NCI-H226 (cell line): ENCODE measurements at places on chromosomes 4 and X.

GRCh38 chr4:99669084-99669483 lies 11.5 kb upstream of the C4orf54 start:
- DNase-seq = no peak

GRCh38 chr4:146763560-146763959 lies 124.9 kb downstream of the POU4F2 start:
- DNase-seq = no peak

DNA sequence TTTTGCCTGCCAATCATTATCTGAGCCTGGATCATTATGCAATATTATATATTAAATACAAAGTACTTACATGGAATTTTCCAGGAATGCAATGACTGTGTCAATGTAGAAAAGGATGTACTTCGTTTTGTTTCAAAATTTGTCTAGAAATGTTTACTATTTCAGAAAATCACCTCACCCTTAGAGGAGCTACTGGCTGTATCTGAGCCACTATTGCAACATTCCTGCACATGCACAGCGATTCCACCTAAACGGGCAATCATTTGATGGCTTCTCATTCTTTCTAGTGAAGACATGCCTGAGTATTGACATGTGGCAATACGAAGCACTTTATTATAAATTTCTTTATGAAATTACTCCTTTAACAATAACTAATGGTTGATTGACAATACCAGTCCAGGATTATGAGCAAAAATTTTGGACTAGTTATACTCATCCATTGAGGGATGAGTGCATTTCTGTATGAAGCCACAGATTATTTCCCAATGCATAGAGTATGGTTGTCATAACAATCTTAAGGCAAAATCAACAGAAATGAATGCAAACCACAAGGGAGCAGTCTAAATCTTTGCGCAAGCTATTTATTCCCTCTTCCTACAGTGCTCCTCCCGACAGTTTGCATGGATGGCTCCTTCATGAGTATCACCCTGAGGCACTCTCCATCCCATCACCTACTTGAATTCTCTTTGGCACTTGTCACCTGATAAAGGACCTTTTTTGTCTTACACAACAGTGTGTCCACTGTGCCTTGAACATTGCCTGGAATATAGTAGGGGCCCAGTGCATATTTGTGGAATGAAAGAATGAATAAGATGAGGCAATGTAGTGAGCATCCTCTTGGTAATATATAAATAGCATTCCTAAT lies 35.8 kb upstream of the MMAA start:
- peak; percentile 52 for DNase-seq

- no peak for DNase-seq
Measured at GRCh38 chr4:182901337-182901736, 15.8 kb downstream of the DCTD start.

GRCh38 chr4:10182446-10183424 lies 66.1 kb upstream of the WDR1 start:
- no peak for DNase-seq

GRCh38 chr4:96677499-96677898 lies 837.6 kb downstream of the PDHA2 start:
- DNase-seq = peak; percentile 18

- DNase-seq = no peak
Measured at GRCh38 chr4:165667969-165668368, 205.1 kb upstream of the TLL1 start.

DNA sequence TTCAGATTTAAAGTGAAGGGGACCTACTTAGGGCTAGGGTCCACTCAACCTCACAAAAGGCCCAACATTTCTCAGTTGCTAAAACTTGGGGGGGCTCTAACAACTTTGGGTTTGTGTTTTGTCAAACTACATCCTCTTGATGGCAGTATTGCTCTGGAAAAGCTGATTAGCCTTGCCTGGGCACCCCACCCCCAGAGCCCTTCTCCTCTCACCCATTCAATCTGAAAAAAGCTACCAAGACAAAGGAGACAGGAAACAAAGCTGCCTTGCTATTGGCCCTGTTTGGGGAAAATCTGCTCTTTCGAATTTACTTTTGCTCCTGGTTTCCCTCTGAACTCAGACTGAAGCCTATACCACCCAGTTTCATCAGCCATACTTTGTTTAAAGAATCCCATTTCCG lies 195.2 kb upstream of the STK26 start:
- DNase-seq = no peak
